ENCODE measurements at places on chromosomes 3 and 15.

- no peak for DNase-seq
These were observed 87.6 kb upstream of the TLE3 start for GRCh38 chr15:70185251-70185711.

DNA sequence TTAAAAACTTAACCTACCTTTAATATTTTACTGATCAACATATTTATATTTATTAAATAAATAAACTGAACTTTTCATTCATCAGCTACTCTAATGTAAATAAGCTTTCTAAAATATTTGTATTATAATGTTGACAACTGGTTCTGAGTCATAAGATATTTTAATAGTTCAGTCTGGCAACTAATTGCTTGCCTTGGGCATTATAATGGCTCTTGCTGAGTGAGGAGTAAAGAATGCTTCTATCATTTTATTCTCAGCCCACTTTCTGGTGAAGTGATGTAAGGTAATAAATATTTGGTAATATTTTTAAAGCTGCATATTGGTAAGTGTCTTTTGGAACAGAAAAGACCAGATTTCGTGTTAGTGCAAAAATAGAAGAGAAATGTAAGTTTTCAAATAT is 81.5 kb downstream of the DIPK2A start:
- DNase-seq: no peak

GRCh38 chr15:28020644-28021043 is 78.5 kb downstream of the OCA2 start:
- no peak for DNase-seq

DNA sequence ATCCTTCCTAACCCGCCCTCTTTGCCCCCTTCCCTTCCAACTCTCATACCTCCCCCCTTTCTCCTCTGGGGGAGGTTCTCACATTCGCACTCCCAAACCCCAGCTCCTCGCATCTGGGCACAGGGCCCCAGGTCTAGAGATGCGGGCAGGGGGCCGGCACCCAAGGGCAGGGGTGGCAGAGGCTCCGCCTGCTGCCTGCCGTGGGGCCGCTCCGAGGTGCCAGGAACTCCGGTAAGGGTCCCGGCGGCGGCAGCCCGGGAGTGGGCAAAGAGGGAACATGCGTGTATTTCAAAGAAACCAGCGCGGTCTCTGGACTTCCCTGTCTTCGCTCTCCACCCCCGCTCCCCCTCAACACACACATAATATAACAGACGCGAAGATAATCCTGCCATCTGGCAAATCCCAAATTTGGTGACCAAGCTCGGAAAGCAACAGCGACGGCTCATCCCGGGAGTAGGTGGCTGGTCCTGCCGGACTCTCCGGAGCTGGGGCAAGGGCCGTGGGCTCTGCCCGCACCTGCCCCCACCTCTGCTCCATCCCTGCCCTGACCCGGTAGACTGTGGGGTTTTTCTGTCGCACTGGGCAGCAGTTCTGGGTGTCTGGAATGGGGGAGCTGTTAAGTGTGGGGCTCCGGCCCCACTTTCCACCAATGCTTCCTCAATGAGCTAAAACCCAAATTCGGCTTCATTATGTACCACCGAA is 31.0 kb downstream of the NR2F2 start:
- no peak for DNase-seq

Measured in CD4-positive, alpha-beta T cell treated with Interleukin-4 for 1 hour (primary cell).